Keratinocyte (primary cell): ENCODE measurements at places on chromosomes 2 and 18.

- peaks cover 4% of the 10 kb centered on the region for H3K36me3 ChIP-seq
- no peak overlapping the region for H3K27ac ChIP-seq
- no peak overlapping the region for H3K4me3 ChIP-seq
- H3K4me1 ChIP-seq, result peaks cover 14% of the 10 kb centered on the region
Measured at GRCh38 chr2:105867587-105867986, 122.9 kb downstream of the NCK2 start.

GRCh38 chr2:51986101-51986500 lies 954.2 kb upstream of the NRXN1 start:
- H3K27me3 ChIP-seq, result no peaks in the 10 kb centered on the region
- DNase-seq, result no peak
- no peak overlapping the region for H3K27ac ChIP-seq
- H3K36me3 ChIP-seq, result no peaks in the 10 kb centered on the region

- H3K27me3 ChIP-seq, result no peaks in the 10 kb centered on the region
- peak overlapping the region; percentile 92 for H3K27ac ChIP-seq
- no peak overlapping the region for H3K4me3 ChIP-seq
- peaks cover 2% of the 10 kb centered on the region for H3K36me3 ChIP-seq
- peaks cover 61% of the 10 kb centered on the region for H3K4me1 ChIP-seq
Measured at GRCh38 chr2:173153301-173153885, 77.7 kb downstream of the MAP3K20 start.

- no peak overlapping the region for H3K4me3 ChIP-seq
- H3K4me1 ChIP-seq, result no peaks in the 10 kb centered on the region
Measured at GRCh38 chr2:215746887-215747615, 266.3 kb downstream of the MREG start.

GRCh38 chr2:195513119-195513518 lies 143.9 kb upstream of the SLC39A10 start:
- DNase-seq, result no peak
- H3K4me1 ChIP-seq, result no peaks in the 10 kb centered on the region
- no peaks in the 10 kb centered on the region for H3K36me3 ChIP-seq

DNA sequence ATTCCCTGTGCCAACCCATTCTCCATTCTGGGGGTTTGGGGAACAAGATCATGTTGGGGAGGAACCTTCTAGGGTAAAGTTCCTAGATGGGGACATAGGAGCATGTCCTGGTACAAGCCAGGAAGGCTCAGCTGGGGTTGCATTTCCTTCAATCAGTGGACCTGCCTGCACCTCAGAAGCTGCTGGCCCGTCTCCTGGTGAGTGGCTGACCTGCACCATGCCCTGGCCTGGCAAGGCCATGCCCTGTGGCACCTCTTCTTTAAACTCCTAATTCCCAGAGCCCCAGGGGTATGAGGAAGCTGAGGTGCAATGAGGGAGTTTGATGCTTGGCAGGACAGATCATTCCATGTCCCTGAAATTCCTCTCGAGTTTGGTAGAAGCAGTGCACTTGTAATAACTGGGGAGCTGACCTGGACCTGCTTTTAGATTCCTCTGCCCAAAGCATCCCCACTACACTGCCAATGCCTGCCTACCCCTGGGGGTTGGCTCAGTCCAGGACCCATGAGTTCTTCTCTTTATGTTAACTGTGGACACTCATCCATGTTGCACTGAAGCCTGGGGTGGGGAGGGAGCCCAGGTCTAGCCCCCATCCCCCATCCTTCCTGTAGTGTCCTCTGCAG lies 25.3 kb downstream of the MROH2A start:
- no peak for DNase-seq
- H3K4me3 ChIP-seq, result no peak overlapping the region
- peaks cover 10% of the 10 kb centered on the region for H3K27me3 ChIP-seq
- no peaks in the 10 kb centered on the region for H3K36me3 ChIP-seq
- H3K27ac ChIP-seq, result no peak overlapping the region

GRCh38 chr2:22734373-22735045 lies 650.5 kb upstream of the KLHL29 start:
- H3K27me3 ChIP-seq, result no peaks in the 10 kb centered on the region
- no peak for DNase-seq
- no peak overlapping the region for H3K4me3 ChIP-seq
- H3K36me3 ChIP-seq, result no peaks in the 10 kb centered on the region

GRCh38 chr18:6777509-6777908 lies 48.0 kb downstream of the ARHGAP28 start:
- no peaks in the 10 kb centered on the region for H3K36me3 ChIP-seq
- no peak overlapping the region for H3K27ac ChIP-seq
- no peaks in the 10 kb centered on the region for H3K27me3 ChIP-seq
- H3K4me3 ChIP-seq, result no peak overlapping the region
- peaks cover 8% of the 10 kb centered on the region for H3K4me1 ChIP-seq
- DNase-seq, result no peak
